A549 treated with CpdA at 1 μM for 4 hours (cell line): ENCODE measurements at places on chromosomes 7 and 10. TPM values are rescaled to one million over a fixed set of nuclear protein-coding genes. Genes with fewer than 3 reads are reported as not detected.

The DNTT gene
- not detected in 5 replicates for total RNA-seq

The C10orf67 gene
- total RNA-seq: 0.05 to 0.22 TPM (median 0.10 TPM) in 3 of 5 replicates, not detected in the others

The NPM3 gene
- total RNA-seq: 99.8 to 127 TPM (median 116 TPM) in 5 replicates

The ZNF679 gene
- not detected in 5 replicates for total RNA-seq

The TCAF2 gene
- 0.16 to 0.36 TPM (median 0.24 TPM) in 5 replicates for total RNA-seq

The SPDYE2 gene
- not detected in 5 replicates for total RNA-seq

The MYL7 gene
- not detected in 5 replicates for total RNA-seq

The CCL24 gene
- total RNA-seq: not detected in 5 replicates

The AGAP3 gene
- total RNA-seq: 54.6 to 71.6 TPM (median 67.0 TPM) in 5 replicates

The SLC13A1 gene
- total RNA-seq: not detected in 5 replicates

The CYP26C1 gene
- total RNA-seq: not detected in 5 replicates
